Activated CD4-positive, alpha-beta T cell treated with anti-CD3 and anti-CD28 coated beads, Interleukin-2, amount 50 U/mL, for 16 hours (primary cell): ENCODE measurements at places on chromosomes 2 and 18.
A peak's percentile ranks its signal among the peaks of the same experiment; 100 is the strongest.

- no peak for DNase-seq
Measured at GRCh38 chr18:42330296-42330695, 375.3 kb downstream of the PIK3C3 start.

GRCh38 chr2:25009954-25010353 is 31.9 kb upstream of the EFR3B start:
- no peak for DNase-seq

GRCh38 chr18:48441405-48441881 is 32.3 kb upstream of the ZBTB7C start:
- no peak for DNase-seq

- no peak for DNase-seq
Measured at GRCh38 chr18:54813977-54814565, 14.2 kb upstream of the RAB27B start.

DNA sequence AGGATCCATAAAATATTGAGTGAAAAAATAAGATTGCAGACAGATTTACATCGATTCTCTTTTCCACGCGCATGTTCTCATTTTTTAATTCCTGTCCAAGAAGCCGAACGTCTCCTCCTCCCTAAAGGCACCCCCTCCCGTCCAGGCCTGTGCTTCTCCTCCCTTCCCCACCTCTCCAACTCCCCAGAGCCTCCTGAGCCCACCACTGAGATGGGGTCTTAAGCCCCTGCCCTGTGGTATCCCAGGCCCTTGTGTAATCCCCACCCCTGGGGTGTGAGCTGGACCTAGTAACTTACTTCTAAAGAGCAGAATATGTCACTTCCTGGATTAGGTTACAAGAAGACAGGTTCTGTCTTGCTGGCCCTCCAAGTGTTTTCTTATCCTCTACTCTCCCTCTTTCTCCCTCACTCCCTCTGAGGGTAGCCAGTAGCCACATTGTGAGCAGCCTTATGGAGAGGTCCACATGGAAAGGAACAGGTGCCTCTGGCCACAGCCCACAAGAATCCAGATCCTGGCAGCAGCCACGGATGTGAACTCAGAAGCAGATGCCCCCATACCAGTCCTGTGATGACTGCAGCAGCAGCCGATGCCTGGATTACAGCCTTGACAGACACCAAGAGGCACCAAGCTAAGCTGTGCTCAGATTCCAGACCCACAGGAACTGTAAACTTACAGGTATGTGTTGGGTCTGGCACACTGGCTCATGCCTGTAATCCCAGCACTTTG is 39.6 kb upstream of the OTOS start:
- DNase-seq = no peak

DNA sequence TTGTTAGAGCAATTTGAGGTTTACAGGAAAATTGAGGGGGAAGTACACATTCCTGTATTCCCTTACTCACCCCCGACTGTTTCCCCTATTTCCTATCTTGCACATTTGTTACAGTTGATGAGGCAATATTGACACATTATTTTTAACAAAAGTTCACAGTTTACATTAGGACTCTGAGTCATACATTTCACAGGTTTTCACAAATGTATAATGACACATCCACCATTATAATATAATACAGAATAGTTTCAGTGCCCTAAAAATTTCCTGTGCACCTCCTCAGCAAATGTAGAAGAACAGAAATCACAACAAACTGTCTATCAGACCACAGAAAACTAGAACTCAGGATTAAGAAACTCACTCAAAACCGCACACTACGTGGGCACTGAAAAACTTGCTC is 160.6 kb upstream of the RMP24 start:
- DNase-seq = no peak

DNA sequence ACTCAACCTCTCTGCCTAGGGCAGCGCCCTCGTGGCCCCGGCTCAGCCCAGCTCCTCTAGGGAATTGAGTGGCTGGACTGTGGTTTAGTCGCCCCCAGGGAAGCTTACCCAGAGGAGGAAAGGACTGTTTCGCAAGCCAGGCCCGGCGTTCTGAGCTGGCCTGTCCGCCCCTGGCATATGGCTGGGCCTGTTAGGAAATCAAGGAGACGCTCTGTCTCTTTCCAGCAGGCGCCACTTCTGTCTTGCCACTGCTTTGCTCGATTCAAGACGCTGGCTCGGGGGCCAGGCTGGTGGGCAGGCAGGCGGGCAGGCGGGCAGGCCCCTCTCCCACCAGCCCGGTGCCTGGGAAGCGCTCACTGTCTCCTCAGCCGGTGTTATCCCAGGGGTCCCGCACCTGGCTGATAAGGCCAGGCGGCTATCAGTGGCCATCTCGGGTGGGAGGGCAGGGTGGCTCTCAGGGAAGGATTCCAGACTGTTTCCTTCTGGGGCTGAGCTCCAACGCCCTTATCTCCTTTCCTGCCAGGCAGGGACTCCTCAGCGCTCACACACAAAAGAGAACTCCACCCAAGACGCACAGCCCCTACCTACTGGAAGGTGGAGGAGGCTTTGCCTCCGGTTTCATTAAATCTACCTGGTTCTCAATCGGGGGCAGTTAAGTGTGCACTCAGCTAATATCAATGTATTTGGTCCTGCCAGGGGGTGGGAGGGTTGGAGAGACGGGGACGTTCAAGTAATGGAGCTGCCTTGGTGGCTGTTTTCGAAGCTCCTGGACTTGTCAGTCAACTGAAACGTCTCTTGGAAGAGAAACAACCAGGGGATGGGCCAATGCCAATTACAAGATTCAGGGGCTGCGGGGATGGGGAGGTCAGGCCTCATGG is 109.1 kb downstream of the SMAD7 start:
- DNase-seq = no peak

DNA sequence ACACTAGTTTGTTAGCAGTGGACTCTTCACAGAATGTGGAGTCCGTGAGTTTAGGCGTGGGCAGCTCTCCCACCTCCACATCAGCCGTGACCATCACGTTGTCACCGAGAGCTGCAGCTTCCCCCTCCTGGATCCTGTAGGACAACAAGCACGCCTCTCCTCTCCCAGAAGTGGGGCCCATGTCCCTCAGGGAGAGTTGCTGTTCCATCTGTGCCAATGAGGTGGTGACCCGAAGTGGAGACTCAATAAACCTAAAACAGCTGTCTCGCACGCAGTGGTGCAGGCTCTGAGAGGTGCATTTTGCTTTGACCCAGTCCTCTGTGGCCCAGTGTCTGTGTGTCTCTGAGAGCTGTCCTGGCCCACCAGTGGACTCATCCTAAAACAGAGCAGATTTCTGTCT is 456.5 kb upstream of the SOX11 start:
- no peak for DNase-seq

- no peak for DNase-seq
Measured at GRCh38 chr2:64932371-64933216, 56.6 kb upstream of the SLC1A4 start.

DNA sequence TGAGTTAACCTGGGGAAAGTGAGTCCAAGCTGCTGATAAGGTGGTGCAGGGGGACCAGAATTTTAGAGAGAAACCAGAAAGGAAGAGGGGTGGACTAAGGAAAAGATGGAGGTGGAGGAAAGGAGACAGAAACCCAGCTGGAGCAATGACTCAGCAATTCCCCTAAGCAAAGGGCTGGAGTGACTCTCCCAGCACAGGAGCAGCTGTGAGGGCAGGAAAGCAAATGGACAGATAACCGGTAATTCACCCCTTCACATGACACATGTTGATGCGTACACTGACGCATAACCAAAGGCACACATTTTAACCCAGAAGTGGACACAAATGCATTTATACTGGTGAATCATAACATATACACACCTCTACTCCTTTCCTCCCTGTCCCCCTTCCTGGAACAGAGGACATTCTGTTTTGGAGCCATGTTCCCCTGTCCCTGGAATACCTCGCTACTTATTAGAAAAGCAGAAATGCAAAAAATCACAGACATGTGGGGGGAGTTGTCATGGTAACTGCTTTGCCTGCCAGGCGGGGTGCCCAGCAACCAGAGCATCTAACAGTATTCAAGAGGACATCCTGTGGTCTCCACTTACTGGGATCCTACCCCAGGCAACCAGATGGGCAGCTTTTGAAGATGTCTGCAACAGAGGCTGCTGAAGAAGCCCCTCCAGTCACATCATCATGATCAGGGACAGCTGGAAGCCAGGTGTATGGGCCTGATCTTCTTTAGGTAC is 4.7 kb downstream of the CDK5R2 start:
- DNase-seq = no peak

- no peak for DNase-seq
Measured at GRCh38 chr18:35393716-35394115, 16.6 kb upstream of the ZNF396 start.

- peak; percentile 87 for DNase-seq
Measured at GRCh38 chr18:48931680-48932461, 18.9 kb downstream of the SMAD7 start.
